ENCODE measurements at places on chromosomes 7 and 10.

- DNase-seq, result no peak
These were observed 34.8 kb downstream of the BNIP3 start for GRCh38 chr10:131946880-131947279.

DNA sequence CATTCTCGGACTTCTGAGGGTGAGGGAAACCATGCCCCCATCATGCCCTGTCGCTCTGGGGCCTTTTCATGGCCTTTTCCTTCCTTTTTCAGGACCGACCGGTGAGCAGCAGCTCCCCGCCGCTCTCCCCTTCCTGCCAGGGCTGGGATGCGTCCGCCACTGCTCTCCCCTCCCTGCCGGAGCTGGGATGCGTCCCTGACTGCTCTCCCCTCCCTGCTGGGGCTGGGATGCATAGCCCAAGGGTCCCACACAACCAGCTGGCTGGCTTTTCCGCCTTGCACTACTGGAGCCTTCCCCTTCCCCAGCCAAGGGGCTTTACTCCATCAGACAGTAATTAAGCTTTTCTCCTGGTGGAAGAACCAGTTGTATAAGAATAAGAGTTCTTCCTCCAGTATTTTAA is 129.7 kb upstream of the COBL start:
- DNase-seq, result no peak

DNA sequence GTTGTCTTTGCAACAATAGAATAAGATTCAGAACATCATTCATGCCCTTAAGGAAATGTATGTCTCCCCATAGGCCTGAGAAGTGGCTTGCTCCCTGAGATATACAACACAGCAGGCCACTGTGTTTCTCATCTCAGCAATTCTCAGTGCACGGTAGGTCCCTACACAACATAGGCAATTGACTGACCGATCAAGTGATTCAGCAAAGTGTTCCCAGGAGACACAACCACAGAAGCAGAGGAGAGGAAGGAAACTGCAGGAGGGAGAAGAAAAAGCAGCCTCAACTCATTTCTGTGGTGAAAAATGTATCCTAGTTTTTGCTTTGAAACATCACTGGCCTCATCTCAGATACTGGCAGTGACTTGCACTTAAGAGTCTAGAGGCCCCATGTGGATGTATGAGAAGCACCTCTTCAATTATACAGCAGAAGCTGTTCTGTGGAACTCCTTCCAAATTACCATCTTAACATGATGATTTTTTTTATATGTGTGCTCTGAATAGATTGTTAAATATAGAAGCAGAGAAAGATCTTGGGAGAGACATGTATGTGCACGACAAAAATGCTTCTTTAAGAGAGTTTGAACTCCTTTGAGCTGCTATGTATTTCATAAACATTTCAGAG is 306.8 kb downstream of the XPNPEP1 start:
- no peak for DNase-seq

GRCh38 chr7:45919231-45919784 is 1.8 kb downstream of the IGFBP3 start:
- no peak for DNase-seq

DNA sequence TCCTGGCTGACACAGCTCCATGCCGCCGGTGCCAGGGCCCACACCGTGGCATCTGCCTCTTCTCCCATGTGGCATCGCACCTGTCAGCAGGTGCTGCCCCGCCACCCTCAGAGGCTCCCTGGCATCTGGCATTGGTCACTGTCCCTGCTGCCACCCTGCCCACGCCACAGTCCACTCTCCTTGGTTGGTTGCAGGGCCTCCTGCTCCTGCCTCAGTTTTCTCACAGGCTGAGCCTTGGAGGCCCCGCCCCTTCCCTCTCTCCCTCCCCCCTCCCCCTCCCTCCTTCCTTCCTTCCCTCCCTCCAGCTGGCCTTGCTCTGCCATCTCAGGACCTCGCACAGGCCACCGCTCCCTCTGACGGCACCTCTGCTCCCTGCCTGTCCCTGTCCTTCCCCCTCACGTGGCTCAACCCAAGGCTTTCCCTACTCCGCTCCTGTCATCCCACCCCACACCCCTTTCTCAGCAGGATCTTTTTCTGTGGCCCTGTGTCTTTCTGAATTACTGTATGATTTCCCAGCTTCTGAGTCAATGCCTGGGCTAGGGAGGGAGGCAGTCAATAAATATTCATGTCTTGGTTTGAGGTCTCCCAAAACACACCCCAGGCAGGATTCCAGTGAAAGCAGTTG is 87.4 kb downstream of the INPP5A start:
- no peak for DNase-seq

GRCh38 chr7:157700231-157701005 is 363.6 kb downstream of the DNAJB6 start:
- no peak for DNase-seq

DNA sequence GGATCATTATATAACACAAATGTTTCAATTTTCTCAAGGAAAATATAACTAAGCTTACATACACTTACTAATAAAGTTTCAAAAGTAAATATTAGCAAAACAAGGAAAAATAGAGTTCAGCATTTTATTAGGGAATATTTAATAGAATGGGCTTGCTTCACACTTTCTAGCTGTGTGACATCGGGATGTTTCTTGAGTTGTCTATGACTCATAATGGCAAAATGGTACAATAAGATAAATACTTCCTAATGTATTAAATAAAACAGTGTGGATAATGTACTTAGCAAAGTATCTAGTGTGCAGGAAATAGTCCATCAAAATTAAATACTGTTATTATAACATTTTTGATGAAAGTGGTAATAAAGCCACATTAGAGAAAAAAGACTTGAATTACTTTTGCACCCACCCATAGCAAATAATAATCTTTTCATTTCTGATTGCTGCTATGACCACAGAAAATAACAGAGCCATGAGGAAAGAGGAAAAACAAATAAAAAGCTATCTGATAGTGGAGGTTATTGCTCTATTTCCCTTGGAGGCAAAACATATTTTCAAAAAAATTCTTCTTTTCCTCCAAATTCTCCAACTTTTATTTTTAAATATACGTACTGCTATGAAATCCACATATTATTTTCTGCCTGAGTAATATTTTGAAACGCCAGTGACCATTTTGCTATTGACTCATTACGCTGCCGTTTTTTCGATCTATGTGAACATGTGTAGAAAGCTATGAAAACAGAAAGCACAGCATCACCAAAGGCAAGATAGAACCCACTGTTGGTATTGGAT is 272.9 kb upstream of the KLF6 start:
- DNase-seq, result no peak

- DNase-seq, result no peak
These were observed 327.9 kb upstream of the PRKCQ start for GRCh38 chr10:6907877-6908530.

DNA sequence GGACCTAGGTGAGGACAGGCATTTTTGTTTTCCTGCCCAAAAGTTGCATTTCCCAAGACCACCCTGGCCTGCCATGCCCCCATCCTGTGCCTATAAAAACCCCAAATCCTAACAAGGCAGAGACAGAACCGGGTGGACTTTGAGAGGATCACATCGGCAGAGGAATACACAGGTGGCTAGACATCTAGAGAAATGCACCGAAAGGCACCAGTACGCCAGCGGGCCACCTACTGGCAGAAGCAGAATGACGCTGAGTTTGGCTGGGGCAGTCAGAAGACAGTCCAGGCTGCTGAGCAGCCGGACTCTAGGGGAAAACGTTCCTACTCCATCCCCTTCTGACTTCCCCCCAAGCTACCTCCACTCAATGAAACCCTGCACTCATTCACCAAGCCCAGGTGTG is 2.8 kb downstream of the AKR1C4 start:
- no peak for DNase-seq

DNA sequence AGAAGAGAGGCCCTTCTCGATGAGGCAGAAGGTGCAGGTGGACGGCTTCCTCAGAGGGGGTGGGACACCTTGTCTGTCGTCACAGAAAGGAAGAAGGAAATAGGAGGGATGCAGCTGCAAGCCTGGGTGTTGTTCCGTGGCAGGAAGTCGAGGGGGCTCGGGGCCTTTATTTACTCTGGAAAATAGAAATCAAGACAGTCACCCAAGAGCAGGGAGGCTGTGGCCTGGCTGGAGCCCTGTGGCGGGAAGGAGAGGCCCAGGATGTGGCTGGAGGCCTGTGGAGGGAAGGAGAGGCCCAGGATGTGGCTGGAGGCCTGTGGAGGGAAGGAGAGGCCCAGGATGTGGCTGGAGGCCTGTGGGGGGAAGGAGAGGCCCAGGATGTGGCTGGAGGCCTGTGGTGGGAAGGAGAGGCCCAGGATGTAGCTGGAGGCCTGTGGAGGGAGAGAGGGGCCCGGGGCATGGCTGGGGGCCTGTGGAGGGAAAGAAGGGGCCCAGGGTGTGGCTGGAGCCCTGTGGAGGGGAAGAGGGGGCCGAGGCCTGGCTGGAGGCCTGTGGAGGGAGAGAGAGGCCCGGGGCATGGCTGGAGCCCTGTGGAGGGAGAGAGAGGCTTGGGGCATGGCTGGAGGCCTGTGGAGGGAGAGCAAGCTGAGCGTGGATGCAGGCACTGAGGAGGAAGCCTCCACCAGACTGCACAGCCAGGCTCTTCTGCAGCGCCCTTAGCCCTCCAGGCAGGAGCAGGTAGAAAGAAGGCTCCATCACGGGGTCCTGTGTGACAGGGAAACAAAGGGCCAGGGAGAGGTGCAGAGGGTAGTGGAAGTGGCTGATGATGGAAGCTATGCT is 97.3 kb upstream of the SFMBT2 start:
- DNase-seq, result no peak

GRCh38 chr10:84314275-84314674 is 14.1 kb upstream of the CCSER2 start:
- no peak for DNase-seq

GRCh38 chr10:28604567-28605536 is 71.9 kb downstream of the WAC start:
- no peak for DNase-seq

- no peak for DNase-seq
These were observed 94.3 kb downstream of the USP6NL start for GRCh38 chr10:11517150-11517549.

DNA sequence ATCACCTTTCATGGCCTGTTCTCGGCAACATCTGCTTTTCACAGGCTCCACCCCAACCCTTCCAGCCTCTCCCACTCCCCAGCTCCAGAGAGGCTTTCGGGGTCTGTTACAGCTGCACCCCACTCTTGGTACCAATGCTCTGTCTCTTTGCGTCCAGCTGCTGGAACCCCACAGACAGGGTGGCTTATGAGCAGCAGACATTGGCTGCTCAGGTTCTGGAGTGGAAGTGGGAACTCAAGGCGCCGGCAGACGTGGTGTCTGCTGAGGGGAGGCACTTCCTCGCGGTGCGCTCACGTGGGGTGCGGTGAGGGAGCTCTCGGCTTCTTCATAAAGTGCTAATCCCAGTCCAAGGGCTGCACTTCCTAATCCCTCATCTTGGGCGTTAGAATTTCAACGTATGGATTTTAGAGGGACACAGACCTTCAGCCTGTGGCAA is 185.7 kb downstream of the ELFN1 start:
- no peak for DNase-seq

GRCh38 chr10:132407243-132407746 is 10.3 kb downstream of the PWWP2B start:
- no peak for DNase-seq

DNA sequence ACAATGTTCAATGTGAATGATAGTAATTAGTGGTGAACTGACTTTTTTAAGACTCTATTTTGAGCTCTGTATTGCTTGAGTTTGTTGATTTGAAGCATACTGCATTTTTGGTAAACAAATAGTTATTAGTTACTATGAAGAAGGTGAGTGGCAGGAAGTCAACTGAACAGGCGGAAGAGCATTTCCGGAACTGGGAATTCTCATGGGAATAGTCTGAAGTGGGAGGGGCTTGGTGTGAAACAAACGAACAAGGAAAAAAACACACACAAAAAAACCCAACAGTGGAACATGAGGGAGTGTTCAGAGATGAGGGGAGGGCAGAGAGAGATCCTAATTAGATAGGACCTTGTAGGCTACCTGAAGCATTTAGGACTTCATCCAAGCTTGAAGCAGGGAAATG is 43.9 kb upstream of the C1QL3 start:
- no peak for DNase-seq

- DNase-seq, result no peak
These were observed 1.1 kb upstream of the ZNF503 start for GRCh38 chr10:75402486-75403143.

- DNase-seq, result no peak
These were observed 25.9 kb downstream of the RGR start for GRCh38 chr10:84270708-84271107.

- DNase-seq, result no peak
These were observed 21.4 kb downstream of the STAMBPL1 start for GRCh38 chr10:88901206-88901983.

- no peak for DNase-seq
These were observed 117.7 kb upstream of the TMEM106B start for GRCh38 chr7:12093365-12093764.

DNA sequence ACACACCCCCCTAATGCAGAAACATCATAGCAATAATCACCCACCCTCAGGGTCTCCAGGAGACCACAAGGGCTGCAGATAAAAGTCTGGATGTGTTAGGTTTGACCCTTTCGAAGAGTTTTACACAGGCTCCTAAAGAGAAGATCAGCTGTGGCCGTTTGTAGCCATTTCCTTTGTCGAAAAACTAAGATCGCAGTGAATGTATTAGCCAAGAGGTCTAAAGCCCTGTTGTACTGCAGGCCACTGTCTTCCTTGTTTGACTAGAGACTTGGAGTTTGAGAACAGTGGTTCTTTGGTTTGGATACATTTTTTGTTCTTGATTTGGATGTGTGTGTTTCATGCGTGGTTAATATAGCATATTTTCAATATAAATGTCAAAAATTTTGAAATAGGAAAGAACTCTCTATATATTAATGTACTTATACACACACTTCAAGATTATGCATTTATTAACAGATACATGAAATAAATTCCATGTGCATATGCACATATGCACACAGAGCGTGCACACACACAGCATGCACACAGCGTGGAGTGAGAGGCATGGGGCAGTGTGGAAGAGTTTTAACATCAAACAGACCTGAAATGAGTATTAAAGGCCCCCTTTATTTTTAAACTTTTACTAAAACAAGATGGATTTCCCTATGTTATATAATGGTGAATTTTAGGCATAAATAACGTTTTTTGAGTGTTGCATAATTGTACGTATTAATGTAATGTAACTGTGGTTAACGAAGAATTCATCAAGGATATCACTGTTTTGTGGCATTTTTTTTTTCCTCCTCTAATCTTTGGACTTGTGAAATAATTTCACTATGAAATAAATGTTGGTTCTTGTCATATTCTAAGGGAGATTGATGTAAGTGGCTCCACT is 2.2 kb downstream of the IKZF1 start:
- no peak for DNase-seq
